ENCODE measurements at places on chromosomes 16 and 17.

DNA sequence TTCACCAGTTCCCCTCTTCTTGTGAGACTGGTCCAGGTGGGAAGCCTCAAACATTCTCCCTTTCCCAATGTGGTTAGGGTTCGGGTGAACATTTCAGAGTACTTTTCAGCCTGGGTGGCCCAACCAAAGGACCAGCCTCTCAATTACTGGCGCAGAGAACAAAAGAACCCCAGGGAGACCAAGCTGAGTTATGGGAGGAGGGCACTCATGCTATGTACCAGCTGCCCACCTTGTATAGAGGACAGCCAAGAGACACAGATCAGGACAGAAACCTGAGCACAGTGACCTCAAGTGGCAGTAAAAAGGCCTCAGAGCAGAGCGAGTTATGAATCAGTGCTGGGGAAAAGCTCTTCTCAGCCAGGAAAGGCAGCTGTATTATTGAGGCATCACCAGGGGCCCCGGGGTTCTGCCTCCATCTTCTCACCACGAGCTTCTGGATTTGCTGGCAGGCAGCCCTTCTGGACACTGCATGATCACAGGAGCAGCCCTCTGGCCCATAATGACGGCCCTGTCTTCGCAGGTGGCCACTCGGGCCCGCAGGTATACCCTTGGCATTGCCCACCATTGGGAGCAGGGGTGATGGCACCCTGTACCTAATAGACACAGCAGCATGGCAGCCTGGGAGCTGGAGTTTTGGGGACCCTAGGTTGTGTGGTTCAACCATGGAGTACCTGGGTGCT is 3.8 kb downstream of the G6PC3 start:
- no peak for DNase-seq

GRCh38 chr17:82839617-82840292 is at the start of gene ZNF750:
TSS of gene ZNF750 (minus strand) at chr17:82840022. CDS start at chr17:82832454, 7,568 bp downstream.
- no peak for DNase-seq

DNA sequence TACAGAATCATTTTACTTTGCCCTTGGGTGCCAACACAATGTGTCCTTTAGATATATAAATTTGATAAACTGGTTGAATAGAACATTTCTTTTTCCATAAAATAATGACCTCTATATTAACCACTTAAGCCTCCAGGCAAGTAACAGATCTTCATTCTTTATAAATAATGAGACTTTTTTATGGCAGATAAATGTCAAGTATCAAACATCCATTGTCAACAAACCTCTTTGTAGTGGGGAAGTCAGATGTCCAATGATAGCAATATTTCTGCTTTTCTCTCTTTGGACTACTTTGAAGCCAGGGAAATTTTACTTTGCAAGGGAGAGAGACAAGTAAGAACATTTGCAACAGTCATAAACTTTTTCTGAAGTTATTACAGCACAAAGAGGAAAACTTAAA is 841.2 kb downstream of the CDH8 start:
- DNase-seq = no peak

DNA sequence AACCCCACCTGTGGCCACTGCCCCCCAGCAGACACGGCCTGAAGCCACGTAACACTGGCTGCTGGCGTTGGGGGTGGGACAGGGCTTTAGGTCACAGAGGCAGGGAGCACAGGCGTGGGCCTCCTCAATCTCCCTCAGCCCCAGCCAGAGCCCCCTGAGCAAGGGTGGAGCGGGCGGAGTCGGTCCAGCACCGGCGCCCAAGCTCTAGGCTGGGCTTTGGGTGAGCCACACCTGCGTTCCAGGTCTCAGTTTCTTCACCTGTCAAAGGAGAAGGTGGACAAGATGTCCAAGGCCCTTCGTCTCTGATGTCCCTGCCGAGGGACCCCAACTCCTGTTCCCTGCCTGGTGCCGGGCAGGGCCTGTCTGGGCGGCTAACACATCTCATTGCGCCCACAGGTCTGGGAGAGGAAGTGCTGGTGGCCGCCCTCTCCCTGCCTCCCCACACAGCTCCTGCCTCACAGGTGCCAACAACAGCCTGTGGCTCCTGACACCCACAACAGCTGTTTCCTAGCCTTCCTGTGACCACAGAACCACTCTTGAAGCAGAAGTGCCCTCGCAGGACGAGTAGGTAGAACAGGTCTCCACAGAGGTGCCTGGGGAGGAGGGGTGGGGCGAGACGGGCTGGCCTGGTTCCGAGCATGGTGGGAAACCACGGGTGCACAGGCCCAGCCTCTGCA is 12.0 kb downstream of the FAM83G start:
- no peak for DNase-seq

GRCh38 chr16:20515688-20516090 is 60.5 kb downstream of the ACSM2B start:
- DNase-seq = no peak

- no peak for DNase-seq
Observed at GRCh38 chr17:69486779-69487637, 72.5 kb downstream of the MAP2K6 start.

DNA sequence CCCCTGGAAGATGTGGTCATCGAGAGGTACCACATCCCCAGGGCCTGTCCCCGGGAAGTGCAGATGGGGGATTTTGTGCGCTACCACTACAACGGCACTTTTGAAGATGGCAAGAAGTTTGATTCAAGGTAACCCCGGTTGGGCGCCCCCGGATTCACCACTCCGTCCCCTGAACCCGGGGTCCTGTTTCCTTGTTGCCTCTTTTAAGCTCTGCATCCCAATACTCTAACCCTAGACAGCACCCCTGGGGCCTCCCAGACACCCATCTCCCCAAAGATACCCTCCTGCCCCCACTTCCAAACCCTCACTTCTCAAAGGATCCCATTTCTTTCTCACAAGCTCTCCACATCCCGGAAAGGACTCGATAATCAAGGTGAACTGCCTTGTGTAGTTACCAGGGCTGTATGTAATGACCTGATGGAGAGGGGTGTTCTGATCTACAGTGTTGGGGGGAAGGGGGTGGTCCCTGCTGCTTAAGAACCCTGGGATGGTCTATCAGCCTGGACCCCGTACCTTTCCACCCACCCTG is 412 bp downstream of the FKBP10 start:
- no peak for DNase-seq

GRCh38 chr17:45276031-45276430 is 14.1 kb upstream of the SPATA32 start:
- DNase-seq = no peak

GRCh38 chr16:7161891-7162290 is 170.8 kb upstream of the RBFOX1 start:
- no peak for DNase-seq

DNA sequence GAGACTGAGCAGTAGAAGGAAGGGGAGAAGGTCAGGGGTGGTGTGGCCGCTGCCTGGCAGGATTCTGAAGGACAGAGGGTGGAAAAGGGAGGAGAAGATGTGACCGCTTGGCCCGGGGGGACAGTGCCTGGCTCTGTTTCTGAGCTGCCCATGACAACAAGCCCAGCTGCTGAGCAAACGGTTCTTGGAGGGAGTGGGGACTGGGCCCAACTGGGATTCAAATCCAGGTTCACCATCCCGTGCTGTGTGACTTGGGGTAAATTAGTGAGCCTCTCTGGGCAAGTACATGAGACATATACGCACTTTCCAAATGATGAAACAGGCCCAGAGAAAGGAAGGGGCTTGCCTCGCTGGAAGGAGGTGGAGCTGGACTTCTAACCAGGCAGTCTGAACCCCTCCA is 23.3 kb downstream of the SEC14L5 start:
- DNase-seq = no peak

- no peak for DNase-seq
Observed at GRCh38 chr17:42748908-42749798, 4.3 kb upstream of the EZH1 start.

DNA sequence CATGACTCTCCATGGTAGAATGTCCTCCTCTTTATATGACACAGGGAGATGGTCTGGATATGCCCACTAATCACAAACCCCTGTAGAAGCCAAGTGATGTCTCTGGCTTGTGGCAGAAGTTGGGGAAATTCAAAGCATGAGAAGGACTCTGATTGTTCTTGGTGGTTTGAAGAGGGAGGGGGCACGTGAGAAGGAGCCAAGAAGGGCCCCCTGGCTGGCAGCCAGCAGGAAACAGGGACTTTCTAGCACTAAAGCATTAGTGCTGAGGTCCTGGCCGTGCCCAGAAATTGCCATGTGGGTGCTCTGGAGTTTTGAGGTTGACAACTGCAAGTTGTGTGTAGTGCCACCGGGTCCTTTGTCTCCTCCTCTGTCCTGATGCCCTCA is 199.9 kb downstream of the LGALS9B start:
- DNase-seq = no peak

GRCh38 chr17:7717756-7718350 is 309 bp downstream of the DNAH2 start:
- DNase-seq = no peak

DNA sequence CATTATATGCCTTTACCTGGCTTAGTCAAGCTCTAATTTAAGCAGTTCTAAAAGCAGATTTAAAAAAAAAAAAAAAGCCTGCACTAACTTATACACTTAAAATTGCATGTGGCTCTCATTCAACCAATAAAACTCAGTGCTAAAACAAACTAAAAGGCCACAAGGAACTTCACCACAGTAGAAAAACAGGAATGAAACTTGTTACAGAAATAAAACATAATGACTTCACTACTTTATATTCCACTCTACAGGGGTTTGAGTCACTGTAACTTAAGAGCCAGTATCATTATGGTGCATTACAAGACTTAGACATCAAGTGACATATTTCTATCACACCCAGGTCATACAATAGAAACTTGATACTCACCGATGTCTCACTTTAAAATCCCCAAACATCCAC is 11.1 kb downstream of the CA10 start:
- no peak for DNase-seq

DNA sequence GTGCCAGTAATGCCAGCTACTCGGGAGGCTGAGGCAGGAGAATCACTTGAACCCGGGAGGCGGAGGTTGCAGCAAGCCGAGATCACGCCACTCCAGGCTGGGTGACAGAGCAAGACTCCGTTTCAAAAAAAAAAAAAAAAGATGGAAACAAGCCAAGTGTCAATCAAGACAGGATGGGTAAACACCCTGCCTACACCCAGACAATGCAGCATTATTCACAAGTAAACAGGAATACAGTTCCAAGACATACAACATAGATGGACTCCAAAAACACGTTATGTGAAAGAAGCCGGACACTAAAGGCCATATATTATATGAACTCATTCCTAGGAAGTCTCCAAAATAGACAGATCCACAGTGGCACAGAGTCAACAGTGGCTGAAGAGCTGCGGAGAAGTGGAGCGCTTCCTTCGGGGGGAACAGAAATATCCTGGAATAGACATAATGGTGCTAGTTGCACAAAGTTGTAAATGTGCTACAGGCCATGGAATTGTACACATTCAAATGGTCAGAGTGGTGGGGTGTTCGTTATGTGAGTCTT is 33.9 kb downstream of the ANKRD11 start:
- no peak for DNase-seq

DNA sequence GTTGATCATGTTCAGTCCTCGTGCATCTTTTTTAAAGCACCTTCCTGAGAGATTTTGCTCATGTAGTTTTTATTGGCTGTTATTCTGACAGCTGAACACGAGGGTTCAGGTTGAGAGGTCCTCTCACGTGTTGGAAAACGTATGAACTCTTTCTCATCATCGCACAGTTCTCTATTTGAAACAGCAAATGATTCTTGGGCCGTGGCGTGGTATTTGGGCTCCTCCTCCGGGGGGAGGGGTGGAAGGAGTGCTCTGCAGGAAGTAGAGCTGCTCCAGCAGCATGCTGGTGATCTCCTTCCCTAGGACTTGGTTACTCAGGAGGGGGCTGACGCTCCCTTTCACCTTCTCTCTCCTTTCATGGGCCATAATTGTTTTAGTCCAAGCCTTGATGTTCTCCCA is 70.4 kb downstream of the KSR1 start:
- peak; percentile 45 for DNase-seq

DNA sequence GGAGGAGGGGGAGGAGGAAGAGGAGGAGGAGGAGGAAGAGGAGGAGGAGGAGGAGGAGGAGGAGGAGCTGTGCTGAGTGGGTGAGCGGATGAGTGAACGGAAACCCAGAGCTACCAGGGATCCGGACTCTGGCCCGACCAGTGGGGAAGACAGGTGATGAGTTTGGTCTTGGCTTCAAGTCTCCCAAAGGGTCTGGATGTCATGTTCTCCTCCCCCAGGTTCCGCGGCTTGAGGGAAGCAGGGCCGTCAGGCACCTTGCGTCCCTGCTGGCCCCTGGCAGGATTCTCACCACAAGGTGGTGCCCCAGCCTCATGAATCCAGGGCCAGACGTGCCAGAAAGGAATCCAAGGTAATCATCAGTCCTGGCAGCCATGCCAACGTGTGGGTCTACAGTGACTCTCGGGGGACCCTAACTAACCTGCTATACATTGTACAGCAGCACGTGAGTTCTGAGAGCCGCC is 13.5 kb upstream of the ABAT start:
- DNase-seq = peak; percentile 30

- no peak for DNase-seq
Observed at GRCh38 chr17:57677301-57677700, 67.8 kb downstream of the CCDC182 start.

DNA sequence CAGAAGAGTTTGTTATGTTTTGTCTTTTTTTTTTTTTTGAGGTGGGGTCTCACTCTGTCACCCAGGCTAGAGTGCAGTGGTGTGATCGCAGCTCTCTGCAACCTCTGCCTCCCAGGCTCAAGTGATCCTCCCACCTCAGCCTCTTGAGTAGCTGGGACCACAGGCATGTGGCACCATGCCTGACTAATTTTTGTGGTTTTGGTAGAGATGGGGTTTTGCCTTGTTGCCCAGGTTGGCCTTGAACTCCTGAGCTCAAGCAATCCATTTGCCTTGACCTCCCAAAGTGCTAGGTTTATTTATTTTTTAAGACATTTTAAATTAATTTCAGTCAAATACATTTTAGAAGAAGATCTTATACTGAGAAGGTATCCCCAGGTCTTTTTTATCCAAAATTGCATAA is 366.7 kb downstream of the KCNJ2 start:
- no peak for DNase-seq

GRCh38 chr17:3935140-3935542 is 18.9 kb upstream of the P2RX1 start:
- DNase-seq = no peak
